ENCODE measurements at places on chromosomes 2 and 18. TPM values are rescaled to one million over a fixed set of nuclear protein-coding genes. Genes with fewer than 3 reads are reported as not detected.

DNA sequence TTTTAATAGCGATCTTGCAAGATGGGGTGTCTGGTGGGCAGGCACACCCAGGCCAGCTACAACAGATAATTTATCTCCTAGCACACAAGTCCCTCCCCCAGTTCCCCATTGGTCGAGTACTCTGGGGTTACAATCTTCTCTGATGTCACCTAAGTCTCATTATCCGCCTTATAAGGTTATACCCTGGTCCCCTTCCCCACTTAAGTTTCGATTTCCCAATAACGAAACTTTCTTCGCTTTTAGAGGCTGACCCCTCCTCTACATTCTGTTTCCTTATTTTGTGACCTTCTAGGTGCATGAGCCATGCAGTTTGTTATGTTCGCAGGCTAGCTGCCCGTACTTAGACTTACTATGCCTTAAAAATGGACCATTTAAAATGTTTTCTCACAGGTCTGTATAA is 180.1 kb downstream of the CAPN13 start:
- DNase-seq: no peak

DNA sequence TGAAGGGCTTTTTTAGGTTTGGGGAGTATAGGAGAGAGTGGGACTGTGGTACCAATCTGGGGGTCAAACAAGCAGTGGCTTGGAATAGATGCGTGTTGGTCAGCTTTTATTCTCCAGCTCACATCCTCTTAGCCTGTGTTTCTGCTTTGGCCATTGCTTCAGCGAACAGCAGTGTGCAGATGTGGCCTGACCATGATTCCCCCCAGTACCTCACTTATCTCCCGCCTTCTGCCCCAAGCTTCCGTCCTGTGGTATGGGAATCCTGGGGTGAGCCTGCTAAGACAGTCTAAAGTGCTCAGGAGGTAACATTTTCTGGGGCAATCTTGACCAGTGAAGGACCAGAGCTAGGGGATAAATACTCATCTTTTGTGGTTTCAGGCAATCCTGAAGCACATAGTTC is 84.9 kb upstream of the TNP1 start:
- DNase-seq: no peak

Gene CYTIP
- 0.94 TPM for total RNA-seq

Gene LRRC30
- total RNA-seq: not detected

Measured in renal cortical epithelial cell (primary cell).